Mucosa of gallbladder (tissue), 1 donor: ENCODE measurements at places on chromosomes 1 and 21. TPM values are rescaled to one million over a fixed set of nuclear protein-coding genes. Genes with fewer than 3 reads are reported as not detected.

The CD48 gene
- 15.0 TPM for total RNA-seq

DNA sequence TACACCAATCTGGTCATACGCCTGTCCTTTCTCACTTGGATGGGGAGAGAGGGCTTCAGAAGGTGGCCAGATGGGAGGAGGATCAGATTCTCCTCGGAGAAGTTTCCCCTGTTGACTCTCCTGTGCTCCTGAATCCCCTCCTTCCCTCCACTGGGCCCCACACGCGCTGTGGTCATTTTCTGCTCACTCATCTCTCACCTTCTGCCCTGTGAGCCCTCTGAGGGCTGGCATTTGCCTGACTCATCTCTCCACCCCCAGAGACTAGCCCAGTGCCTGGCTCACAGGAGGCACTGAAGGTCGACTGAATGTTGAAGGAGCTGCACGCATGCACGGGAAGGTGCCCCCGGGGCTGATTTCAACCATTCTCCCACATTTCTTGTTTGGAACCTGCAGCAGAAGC, 14.2 kb downstream of the ABCA4 start:
- no peak for DNase-seq

DNA sequence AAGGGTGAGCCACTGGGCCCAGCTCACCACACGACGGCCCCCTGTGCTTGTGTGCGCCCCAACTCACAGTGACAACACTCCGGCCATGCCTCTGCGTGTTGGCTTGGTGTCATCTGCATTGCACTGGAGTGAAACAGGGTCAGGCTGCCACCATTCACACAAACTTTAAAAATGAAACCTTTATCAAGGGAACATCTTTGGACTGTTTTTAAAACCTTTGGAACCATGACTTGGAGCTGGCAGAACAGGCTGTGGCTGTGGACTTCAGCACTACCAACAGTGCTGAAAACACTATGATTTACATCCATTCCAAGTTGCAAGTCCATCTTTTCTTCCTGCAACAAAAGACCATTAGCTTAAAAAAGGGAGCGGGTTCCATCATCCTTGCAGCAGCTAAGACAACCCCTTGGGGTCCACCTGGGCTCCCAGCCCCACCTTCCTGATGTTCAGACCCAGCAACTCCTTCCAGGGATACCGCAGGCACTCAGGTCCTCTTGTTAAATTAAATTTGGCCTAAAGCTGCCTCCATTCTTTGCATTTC, 25.6 kb downstream of the POFUT2 start:
- DNase-seq: no peak

- no peak for DNase-seq
Measured at GRCh38 chr1:54301497-54301896, 101.5 kb downstream of the MRPL37 start.

The SLC45A1 gene
- total RNA-seq: 5.0 TPM

- DNase-seq: no peak
Measured at GRCh38 chr1:54069791-54070170, 16.4 kb downstream of the TCEANC2 start.

DNA sequence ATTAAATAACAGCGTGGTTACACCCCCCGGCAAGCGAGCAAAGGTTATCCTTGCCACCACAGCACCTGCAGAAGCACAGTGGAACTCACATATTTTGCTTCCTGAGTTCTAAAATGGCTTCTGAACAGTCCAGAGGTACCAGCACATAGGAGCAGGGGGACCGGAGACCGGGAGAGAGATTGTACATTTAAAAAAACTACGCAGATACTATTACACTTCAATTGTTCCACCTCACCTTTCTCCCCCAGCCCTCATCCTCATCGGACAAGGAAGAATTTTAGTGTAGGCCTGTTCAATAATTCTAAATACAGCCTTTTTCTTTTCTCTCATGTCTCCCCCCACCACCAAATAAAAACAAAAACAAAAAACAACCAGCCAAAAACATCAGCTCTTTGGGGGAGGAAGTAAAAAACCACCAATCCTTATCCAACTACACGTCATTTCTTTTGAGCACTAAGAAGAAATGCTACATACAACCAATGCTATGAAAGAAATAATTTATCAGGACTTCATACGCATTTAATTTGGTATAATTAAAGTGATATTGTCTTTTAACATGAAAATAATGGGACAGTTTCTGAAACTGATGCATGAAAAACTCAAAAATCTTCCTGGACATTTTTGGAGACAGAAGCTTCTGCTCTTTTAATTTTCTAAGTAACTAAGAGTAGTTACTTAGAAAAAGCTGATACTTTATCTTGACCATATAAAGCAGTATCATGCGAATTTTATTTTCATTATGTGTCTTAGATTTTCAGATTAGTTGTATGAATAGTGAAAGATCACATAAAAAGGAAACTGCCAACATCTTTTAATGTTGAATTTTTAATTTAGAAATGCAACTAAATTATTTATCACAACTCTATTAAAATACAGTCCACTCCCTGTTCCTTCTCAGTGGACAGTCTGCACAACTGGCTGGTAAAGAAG, 9.1 kb downstream of the CDKN2C start:
- DNase-seq: no peak

GRCh38 chr1:180632326-180633056, 669 bp downstream of the XPR1 start:
- peak; percentile 54 for DNase-seq

DNA sequence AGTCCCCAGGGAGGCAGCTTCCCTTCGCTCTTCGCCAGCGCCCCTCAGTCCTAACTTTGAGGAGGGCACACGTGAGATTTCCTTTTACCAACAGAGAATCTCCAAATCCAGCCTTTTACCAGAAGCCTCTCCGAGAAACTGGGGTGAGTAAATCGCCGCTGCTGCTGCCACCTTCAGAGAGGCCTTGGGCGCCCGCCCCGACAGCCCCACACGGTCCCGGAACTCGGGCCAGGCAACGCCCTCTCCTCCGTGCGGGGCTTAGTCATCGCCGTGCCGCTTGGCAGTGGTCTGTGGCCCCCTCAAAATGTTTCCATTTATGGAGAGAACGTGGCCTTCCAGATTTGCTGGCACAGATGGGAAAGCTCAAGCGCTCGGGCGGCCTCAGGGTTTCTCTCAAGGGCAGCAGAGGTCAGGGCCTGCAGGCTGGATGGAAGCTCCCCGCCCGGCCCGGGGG, 41.4 kb upstream of the COL6A2 start:
- peak; percentile 67 for DNase-seq

DNA sequence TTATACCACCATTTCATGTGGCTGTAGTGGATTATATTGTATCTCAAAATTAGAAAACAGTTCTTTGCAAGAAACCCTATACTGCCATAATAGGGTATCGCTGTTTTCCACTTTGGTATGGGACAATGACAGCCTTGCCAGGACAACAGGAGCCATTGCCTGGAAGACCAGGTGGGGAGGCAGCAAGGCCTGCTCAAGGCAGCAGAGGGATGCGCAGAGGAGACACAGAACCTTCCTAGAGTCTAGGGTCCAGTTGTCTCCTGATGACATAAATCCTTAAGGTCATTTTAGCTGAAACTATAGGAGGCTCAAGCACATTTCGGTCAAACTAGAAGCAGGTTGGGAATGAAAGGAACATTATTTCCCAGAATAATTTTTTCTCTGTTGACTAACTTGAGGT, 27.6 kb downstream of the IFNGR2 start:
- no peak for DNase-seq

The RSRP1 gene
- total RNA-seq: 192 TPM

DNA sequence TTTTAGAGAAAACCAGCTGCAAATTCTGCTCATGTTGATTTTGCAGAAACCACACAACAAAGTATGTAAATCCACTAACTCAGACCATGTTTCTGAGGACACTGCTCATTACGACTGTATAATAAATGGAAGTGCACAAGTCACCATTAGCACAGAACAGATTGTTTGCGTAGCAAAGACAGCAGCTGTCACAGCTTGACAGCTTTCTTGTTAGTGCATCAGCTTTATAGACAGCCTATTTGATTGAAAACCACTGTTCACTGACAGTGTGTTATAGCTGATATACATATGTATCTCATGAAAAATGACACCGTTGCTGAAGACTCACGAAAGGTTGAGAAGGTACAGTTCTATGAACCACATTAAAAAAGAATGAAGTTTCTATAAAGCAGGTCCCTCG, 560.2 kb upstream of the ZRANB2 start:
- no peak for DNase-seq

- DNase-seq: no peak
Measured at GRCh38 chr1:64163970-64164369, 39.5 kb upstream of the UBE2U start.

- DNase-seq: no peak
Measured at GRCh38 chr1:217052196-217052595, 329.0 kb upstream of the ESRRG start.

GRCh38 chr1:2999138-2999537, 22.1 kb upstream of the ACTRT2 start:
- no peak for DNase-seq

The HRNR gene
- not detected for total RNA-seq

The C1orf167 gene
- total RNA-seq: 0.29 TPM

The DIRAS3 gene
- 14.0 TPM for total RNA-seq

The SPOCD1 gene
- total RNA-seq: 1.8 TPM
